ENCODE measurements at places on chromosomes 7 and 10.

- no peak for DNase-seq
These were observed 10.2 kb downstream of the CUTC start for GRCh38 chr10:99742254-99742653.

- DNase-seq, result no peak
These were observed 5.5 kb downstream of the ADRA2A start for GRCh38 chr10:111082102-111082975.

DNA sequence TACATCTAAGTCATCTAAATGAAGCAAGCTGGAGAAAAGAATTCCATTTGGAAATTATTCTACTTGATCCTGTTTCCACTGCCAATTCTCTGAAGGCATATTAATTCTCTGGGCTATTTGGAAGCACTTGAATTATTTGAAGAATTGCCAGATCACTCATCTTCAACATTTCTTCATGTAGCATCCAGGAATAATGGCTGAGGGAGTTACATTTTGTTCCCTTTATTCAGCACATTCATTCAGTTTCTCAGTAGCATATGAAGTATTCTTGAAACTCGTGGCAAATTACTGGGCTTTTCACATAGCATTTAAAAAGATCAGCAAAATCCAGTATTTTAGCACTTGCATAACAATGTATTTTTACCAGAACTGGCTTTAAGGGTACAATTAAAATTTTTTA is 127.1 kb upstream of the VIPR2 start:
- DNase-seq, result no peak

DNA sequence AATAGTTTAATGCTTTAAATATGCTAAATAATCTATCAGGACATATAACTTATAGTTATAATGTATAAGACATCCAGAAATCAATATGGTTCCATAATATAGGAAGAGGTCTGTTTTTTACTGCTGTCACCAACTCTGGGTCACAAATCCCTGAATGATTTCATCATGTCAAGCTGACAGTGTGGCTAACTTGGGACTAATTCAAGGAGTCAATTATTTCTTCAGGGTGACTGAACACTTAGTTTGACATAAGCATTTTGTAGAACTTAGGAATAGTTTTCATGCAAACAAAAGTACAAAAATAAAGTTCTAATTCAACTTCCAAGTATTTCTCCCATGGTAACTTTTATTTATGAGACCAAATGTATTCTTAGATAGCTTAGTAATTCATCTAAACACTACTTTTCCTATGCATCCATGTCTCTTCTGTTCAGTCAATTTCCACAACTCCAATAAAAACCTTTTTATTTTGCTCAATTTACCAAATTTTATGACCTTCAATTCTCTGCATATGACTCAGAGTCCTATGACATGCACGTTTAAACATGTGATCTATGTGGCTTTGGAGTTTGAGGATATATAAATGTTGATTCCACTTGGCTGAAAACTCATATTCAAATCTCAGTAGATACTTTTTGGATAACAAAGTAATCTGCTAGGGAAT is 40.3 kb upstream of the GNAT3 start:
- no peak for DNase-seq

GRCh38 chr10:131676800-131677421 is 223.9 kb upstream of the PPP2R2D start:
- DNase-seq, result no peak

DNA sequence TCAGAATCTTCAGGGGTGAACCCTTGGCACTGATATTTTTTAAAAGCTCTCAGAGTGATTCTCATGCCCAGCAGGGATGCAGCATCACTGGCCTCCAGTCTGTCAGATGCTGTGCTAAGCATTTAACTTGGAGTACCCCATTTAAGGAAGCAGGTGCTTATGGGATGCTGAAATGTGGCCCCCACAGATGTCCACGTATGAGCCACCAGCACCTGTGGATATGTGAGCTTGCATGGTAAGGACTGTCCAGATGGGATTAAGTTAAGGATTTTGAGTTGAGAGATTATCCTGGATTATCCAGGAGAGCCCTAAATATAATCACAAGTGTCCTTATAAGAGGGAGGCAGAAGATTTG is 17.7 kb downstream of the CHST3 start:
- no peak for DNase-seq

GRCh38 chr7:75662579-75663301 is 76.0 kb downstream of the HIP1 start:
- no peak for DNase-seq

- DNase-seq, result no peak
These were observed 11.3 kb upstream of the SLIT1 start for GRCh38 chr10:97197030-97197500.

- no peak for DNase-seq
These were observed 9.3 kb downstream of the TCAF1 start for GRCh38 chr7:143892527-143893300.

GRCh38 chr7:130350945-130351790 is 6.6 kb downstream of the CPA5 start:
- no peak for DNase-seq
